ENCODE measurements at places on chromosomes 16 and 17.
A peak's percentile ranks its signal among the peaks of the same experiment; 100 is the strongest.

GRCh38 chr17:73271072-73271471 lies 9.4 kb upstream of the CPSF4L start:
- DNase-seq: no peak

DNA sequence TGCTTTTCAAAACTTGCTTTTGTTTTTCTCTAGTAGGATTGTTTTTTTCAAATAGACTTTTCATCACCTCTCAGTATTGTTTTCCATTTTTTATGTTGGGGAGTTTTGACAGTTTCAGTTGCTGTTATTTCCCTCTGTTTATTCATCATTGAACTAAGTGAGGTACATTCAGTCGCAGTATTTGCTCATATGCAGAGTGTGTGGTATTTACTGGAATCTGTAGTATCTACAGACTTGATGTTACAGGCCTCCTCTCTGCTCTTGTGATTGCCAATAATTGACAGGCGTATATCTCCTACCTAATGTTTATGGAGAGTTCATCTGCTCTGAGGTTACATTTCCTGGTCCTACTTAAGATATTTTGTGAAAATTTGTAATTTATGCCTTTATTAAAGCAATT lies 49.6 kb downstream of the COX10 start:
- DNase-seq: no peak

DNA sequence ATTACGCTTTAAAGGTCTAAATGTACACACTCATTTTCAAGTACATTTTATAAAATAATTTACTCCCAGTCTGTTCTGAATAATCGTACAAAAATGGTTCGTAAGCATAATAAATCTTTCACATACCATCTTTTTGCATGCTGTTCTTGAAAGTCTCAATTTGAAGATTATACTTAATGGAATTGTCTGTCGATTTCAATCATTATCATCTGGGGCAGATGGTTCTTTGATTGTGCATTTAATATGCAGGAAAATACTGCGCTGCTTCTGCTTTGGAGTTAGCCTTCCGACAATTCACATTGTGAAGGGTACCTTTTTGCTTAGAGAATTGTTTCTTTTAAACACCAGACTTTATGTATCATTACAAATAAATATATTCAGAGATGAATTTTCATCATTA lies 262.8 kb downstream of the ABCC12 start:
- no peak for DNase-seq

GRCh38 chr16:75860326-75861053 lies 134.2 kb upstream of the CPHXL start:
- DNase-seq: no peak

- peak; percentile 66 for DNase-seq
Observed at GRCh38 chr17:38730526-38731379, 612 bp downstream of the CISD3 start.

DNA sequence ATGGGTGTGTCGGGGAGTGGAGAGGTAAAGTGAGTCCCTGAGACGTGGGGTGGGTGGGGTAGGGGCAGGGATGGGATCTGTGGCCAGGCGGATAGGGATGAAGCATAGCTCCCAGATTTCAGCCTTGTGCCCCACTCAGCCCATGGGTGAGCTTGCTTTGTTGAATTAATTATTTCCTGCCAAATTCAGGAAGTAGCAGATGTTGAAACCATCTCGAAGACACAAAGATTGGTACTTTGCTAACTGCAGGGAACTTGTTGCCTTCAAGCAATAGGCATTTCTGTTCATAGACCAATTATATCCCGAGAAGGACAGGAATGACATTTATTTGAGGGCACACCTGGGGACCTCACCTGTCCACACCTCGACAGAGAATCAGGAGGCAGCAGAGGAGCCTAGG lies 11.0 kb upstream of the C16orf74 start:
- DNase-seq: no peak

- DNase-seq: no peak
Observed at GRCh38 chr17:39744075-39744835, 6.5 kb downstream of the GRB7 start.

- DNase-seq: no peak
Observed at GRCh38 chr16:50534091-50534490, 14.1 kb upstream of the NKD1 start.

GRCh38 chr16:2154533-2155090 lies 970 bp upstream of the TRAF7 start:
- DNase-seq: no peak

DNA sequence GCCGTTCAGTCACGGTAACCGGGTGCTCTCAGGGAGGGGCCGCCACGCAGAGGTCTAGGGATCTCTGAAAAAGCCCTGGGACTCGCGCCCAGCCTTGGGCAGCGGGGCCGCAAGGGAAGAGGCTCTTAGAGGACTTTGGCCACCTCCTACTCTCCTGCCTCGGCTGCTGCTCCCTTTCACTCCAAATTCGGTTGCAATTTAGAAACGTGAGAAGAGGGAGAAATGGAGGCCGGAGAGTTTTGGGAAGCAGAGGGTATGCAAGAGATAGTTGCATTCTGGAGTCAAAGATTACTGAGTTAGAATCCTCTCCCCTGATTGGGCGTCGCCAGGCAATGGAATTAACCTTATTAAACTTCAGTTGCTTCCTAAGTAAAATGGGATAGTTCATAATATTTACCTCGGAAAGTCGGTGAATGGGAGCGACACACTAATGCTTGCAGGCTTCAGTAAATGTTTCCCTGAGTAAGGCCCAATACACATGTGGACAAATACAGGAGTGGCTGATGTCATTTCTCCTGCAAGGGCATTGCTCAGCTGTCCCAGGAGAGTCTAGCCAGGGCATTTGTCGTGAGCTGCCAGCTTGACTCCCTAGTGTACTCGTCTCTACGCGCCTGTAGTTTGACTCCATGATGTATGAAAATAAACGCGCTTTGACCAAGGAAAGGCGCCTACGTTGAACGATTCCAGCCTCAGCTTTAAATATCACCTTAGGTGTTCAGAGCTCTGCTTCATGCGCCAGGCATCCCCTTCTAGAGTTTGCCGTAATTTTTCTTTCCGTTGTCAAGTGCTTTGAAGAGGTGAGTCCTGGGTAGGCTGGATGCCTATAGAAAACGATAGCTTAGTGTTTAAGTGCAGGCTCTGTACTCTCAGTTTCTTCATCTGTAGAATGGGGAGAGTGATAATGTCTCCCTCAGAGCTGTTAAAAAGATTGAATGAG lies 667 bp downstream of the OGFOD1 start:
- peak; percentile 6 for DNase-seq

DNA sequence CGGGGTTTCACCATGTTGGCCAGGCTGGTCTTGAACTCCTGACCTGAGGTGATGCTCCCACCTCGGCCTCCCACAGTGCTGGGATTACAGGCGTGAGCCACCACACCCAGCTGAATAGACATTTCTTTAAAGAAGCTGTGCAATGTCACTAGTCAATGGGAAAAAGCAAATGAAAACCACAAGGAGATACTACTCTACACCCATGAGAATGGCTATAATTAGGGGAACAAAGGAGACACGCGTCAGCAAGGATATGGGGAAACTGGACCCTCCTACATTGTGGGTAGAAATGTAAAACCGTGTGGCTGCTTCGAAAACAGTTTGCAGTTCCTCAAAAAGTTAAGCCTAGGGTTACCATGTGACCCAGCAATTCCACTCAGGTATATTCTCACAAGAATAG lies 103.4 kb downstream of the VPS53 start:
- DNase-seq: no peak

GRCh38 chr16:5205361-5206040 lies 107.9 kb upstream of the EEF2KMT start:
- no peak for DNase-seq

DNA sequence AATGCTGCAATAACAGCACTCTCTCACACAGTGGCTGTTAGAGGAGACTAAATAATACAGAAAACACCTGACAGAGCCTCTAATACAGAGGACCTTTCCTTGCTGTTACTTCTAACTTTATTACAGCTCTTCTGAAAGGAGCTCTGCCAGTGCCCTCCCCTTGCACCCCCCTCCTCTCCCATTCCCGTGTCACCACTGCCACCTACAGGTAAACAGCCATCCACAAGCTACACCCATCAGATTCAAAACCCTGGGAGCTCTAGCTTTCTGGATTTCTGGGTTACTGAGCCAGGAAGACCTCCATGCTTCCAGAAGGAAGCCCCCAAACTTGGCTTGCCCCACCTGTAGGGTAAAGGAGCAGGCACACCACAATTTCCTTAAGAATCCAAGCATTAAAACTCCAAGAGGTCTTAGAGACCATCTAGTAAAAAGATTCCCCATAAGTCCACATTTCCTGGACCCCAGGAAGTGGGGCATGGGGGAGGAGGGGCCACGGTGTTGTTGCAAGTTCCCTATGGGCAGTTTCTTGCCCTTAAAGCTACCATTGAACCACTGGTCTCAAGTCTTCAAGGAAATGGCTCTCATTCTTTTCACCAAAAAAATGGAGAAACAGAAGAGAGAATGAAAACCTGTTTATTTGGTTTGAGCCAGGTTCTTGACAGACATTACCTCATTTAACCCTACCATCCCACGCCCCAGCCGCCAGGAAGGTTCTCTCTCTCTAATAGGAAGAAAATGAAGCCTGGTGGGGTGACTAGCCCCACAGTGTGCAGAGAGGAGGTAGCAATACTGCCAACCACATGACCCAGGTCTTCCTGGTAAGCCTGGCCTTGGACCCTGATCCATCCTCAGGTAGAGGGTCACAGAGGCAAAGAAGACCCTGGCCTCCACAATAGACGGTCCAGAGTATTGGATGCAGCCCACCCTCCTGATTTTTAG lies 52.8 kb downstream of the TOM1L2 start:
- peak; percentile 94 for DNase-seq

DNA sequence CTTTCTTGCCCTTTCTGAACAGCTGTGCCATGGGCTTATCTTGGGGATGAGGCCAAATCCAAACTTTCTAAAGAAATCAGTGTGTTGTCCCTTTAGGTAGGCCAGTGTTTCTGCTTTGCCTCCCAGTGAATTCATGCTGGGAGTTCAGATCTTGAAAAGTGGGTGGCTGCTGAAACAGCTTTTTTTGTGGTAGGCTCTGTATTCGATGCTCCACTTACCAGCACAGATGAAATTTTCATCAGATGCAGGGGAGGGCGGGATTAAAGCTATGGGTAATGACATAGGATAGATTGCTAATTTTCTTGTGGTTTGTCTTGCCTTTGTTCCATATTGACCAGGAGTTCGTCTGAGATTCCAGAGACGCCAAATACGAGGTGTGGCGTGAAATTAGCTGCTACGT lies 2.8 kb downstream of the SOCS7 start:
- no peak for DNase-seq

GRCh38 chr17:55452139-55452790 lies 30.6 kb upstream of the MMD start:
- DNase-seq: no peak

DNA sequence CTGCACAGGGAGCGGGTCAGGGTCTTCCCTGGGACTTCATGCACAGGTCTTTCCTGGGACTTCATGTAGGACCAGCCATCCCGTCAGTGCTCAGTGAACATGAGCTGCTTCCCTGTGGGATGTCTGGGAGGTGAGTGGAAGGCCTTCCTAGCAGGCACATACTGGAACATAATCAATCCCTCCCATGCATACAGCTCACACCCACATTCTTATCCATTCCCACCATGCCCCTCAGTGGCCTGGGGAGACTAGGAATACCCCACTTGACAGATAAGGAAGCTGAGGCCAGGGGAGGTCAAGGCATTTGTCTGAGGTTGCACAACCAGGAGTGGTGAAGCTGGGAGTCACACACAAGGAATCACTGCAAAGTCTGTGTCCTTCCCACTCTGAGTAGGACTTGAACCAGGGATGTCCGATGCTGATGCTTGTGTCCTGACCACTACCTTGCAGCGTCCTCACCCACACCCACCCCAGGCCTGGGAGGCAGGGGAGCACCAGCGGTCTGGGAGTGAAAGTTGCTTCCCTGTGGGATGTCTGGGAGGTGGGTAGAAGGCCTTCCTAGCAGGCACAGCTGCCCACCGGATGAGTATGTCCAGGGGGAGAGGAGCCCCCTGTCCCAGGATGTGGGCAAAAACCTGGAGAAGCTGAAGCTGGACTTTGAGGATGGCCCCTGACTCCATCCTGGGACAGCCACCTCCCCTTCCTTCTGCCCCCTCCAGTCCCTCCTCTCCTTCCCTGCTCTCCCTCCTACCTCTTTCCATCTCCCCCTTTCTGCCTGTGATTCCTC lies 1.0 kb upstream of the NLRC5 start:
- no peak for DNase-seq

DNA sequence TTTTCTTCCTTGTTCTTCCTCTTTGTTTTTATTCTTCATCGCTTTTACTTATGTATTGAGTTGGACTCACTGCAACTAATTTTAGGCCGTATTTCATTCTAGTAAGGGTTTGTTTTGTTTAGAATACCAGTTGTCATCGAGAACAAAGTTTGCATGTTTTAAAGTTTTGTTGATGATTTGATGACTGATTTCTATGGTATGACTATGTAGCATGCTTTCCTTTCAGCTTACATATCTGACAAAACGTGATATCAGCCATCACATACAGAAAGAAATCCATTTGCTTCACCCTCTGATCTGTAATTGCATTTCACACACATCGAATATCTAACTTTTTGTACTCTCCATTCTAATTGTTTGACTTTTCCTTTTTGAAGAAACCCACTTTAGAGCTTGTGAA lies 4.0 kb downstream of the PRKCA start:
- DNase-seq: no peak

GRCh38 chr16:3971261-3971660 lies 90.7 kb upstream of the CREBBP start:
- DNase-seq: no peak

GRCh38 chr17:6800422-6801027 lies 24.5 kb downstream of the FBXO39 start:
- no peak for DNase-seq

DNA sequence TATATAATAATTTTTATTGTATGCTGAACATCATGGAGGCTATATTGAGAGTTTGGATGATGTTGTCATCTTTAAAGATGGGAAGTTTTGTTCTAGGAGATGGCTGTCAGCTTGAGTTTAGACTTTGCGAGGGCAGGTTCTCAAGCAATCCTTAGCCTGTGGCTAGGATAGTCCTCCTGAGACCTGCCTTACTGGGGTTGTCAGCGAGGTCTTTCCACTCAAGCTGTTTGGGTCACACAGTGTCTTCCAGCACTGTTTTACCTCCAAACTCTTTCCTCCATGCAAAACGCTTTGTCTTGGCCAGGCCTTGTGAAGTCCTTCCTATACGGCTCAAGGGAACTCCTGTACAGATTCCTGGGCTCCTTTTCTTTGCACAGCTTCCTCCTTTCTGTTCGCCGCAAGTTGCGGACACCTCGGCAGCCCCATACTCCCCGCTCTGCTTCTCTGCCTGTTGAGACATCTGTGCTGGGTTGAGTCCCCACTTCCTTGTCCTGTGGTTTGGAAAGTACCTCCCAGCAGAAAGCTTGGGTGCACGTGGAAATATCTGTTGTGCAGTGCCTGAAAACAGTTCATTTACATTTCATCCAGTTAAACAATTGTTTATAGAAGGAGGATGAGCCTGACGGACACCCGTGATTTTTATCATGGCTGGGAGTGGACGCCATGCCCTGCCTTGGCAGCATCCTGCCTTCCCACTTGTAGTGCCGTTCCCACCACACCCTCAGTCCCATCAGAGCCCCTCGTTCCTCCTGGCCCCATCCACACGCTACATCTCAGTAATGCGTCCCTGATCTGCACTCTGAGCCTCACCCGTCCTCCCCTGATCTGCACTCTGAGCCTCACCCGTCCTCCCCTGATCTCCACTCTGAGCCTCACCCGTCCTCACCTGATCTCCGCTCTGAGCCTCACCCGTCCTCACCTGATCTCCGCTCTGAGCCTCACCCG lies 55.0 kb upstream of the CBFA2T3 start:
- DNase-seq: no peak

GRCh38 chr16:22233037-22233372 lies 26.9 kb downstream of the EEF2K start:
- no peak for DNase-seq
